ENCODE measurements at places on chromosomes 13 and 19.

DNA sequence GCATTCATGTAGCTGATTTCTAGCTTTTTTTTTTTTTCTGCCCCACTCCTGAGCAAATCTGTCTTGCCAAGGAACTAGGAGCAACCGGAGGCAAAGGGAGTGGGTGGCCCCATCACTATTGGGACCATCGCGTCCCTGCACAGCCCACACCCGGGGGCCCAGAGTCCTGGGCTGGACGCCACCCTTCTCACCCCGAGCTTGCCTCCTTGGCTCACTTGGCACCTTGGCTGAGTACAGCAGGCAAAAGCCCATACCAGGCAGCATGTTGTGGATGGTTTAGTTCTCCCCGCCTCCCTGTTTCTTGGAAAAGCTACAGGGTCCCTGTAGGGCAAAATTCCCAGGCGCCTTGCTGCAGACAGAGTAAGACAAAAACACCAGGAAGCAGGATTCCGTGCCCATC, 13.7 kb downstream of the SMIM24 start:
- no peak for DNase-seq

DNA sequence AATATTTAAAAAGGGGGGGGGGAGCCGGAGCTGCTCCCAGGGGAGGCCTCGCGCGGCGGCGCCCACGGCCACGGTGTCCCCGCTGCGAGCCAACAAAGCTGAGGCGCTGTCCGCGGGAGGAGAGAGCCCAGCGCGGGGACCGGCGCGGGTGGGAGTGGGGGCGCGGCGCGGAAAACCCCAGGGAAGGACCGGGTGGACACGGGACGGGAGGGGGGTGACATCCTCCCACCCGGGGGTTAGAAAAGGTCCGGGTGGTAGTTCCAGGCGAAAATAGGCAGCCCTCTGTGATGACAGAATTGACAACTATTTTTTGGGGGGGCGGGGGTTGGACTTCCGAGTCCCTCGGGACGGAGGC, 11.1 kb upstream of the SOX1 start:
- DNase-seq, result no peak

DNA sequence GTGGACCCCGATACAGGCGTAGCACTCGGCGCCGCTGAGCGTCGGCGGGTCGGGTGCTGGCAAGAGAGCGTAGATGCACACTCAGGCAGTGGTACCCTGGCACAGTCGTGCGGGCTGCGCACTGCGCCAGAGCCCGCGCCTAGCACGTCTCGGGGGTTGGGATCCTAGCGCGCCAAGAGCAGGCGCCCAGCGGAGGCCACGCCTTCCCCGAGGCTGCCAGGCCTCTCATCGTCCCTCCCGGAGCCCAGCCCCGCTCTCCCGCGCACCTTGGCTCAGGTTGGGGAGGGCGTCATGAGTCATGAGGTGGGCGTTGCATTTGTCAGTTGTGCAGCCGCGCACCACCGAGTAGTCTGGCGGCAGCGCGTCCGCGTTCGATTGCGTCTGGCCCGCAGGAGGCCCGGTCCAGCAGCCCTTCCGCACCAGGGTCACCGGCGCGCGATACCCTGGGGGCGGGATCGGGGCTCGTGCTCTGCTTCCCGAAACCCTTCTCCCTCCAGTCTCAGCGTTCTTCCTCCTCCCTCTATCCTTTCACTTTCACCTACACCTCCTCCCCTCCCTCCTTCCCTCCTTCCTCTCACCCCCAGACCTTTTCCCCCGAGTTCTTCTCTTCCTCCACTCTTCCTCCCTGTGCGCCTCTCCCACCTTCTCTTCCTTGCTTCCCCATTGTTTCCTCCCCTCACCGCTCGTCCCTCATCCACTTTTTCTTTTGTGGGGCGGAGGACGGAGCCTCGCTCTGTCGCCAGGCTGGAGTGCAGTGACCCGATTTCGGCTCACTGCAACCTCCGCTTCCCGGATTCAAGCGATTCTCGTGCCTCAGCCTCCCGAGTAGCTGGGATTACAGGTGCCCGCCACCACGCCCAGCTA, 3.5 kb downstream of the LYPD5 start:
- peak; percentile 40 for DNase-seq

GRCh38 chr19:7539827-7540425, 4.4 kb downstream of the PNPLA6 start:
- DNase-seq, result no peak

DNA sequence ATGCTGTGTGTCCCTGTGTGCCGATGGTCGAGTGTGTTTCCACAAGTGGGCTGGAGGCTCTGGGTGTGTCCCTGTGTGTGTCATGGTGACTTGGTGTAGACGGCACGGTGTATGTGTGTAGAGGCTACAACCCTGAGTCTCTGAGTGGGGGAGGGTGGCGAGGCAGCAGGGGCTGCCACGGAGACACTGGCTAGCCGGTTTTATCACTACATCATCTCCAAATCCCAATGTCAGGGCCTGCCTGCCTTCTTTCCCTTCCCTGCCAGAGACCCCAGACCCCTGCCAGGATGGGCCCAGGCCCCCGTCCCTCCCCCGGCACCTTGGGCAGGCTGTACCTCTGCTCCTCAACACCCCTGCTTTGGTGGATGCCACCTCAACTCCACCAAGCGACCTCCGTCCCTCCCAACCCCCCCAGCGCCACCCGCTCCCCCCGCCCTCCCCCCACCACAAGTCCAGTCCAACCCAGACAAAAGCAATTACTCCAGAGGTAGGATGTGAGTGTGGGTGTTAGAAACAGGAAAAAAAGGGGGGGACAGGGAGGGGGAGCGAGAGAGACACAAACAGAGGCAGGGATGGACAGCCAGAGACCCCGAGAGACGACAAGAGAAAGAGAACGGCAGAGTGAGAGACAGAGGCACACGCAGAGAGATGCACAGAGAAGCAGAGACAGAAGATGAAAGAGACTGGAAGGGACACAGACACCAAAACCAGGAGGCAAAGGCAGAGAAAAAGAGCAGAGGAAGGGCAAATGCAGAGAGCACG, 21.6 kb upstream of the POU2F2 start:
- DNase-seq, result no peak

- peak; percentile 92 for DNase-seq
Measured at GRCh38 chr19:5690125-5690954, at the start of gene RPL36. Gene RPL36 (plus strand): TSS chr19:5690295. CDS start chr19:5690508, 213 bp downstream.

DNA sequence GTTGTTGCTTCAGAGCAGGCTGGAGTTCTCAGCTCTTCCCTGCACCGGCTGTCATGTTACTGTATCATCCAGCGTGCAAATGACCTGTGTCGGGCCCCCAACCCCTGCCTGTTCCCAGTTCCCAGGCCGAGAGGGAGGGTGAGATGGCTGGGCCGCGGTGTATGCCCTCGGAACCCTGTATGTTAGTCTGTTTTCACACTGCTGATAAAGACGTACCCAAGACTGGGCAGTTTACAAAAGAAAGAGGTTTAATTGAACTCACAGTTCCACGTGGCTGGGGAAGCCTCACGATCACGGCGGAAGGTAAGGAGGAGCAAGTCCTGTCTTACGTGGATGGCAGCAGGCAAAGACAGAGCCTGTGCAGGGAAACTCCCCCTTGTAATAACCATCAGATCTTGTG, 10.9 kb downstream of the TMEM255B start:
- DNase-seq, result no peak

GRCh38 chr19:49056101-49056901, 1.2 kb downstream of the CGB7 start:
- peak; percentile 14 for DNase-seq

DNA sequence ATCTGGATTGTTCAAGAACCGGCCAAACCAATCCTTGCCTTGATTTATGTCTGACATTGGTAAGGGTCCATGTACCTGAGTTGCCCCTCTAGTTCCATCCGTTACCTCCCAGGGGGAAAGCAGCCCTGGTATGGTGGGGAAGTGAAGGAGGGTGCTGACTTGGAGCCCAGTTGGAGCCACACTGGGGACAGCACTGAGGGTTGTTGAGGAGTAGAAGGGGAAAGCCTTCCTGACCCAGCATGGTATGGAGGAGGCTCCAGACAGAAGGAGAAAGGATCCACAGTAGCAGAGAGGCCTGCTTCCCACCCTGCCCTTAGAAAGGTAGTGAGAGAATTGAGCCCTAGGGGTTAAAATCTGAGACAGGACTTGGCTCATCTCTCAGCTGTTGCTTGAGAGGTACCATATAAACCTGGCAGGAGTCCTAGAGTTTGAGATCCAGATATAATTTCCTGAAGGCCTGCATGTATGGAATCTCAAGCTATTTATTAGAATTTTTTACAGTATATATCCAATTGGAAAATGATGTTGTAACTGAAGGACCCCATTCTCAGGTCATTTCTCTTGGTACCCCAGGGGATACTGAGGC, 16.7 kb upstream of the FCGBP start:
- DNase-seq, result no peak

- peak; percentile 24 for DNase-seq
Measured at GRCh38 chr13:36297366-36298338, at the start of gene CCDC169. Gene CCDC169 (minus strand): TSS chr13:36297814. CDS start chr13:36297719, 95 bp downstream.

- no peak for DNase-seq
Measured at GRCh38 chr19:36152352-36153091, at the start of gene COX7A1. Gene COX7A1 (minus strand): TSS chr19:36152447. CDS start chr19:36152407, 40 bp downstream.

DNA sequence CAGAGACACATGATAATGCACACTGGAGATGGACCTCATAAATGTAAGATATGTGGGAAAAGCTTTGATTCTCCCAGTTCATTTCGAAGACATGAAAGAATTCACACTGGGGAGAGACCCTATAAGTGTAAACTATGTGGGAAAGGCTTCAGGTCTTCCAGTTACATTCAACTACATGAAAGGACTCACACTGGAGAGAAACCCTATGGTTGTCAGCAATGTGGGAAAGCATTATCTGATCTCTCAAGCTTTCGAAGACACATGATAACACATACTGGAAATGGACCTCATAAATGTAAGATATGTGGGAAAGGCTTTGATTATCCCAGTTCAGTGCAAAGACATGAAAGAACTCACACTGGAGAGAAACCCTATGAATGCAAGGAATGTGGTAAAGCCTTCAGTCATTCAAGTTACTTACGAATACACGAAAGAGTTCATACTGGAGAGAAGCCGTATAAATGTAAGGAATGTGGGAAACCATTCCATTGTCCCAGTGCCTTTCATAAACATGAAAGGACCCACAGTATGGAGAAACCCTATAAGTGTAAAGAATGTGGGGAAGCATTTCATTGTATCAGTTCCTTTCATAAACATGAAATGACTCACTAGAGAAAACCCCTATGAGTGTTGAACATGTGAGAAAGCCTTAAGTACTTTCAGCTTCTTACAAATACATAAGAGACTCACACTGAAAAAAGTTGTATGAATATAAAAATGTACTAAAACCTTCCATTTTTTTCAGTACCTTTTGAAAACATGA, 14.7 kb downstream of the ZNF441 start:
- DNase-seq, result no peak

DNA sequence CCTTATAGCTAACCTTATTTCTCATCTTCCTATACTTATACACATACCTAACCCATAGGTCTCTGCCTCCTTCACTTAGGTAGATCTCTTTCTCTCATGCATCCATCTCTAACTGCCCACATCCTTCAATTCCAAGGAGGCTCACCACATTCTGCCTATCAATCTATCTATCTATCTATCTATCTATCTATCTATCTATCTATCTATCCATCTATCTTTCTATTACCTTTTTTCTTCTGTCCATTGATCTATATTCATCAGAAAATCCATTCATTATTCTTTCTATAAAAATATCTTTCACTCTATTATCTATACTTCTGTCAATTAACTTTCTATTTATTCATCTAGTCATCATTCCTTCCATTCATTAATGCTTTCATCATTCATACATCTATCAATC, 11.1 kb upstream of the CYP2A7 start:
- DNase-seq, result no peak

- no peak for DNase-seq
Measured at GRCh38 chr13:24272452-24273161, 36.8 kb upstream of the C1QTNF9 start.

DNA sequence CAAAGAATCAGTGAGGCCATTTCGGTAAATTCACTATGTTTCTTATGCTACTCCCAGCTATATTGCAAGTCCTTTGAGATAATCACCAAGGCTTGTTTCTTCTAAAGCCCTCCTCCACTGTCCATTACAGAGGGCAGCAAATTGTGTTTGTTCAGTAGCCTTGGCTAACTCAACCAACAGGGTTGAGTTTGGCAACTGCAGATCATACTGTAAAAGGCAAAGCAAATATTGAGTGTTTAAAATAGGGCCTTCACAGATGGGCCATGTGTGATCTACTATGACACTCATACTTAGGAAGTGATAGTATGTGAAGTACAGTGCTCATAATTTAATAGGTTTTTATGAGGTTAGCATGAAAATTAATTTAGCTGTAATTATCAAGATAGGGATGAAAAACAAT, 171.3 kb downstream of the DACH1 start:
- no peak for DNase-seq

DNA sequence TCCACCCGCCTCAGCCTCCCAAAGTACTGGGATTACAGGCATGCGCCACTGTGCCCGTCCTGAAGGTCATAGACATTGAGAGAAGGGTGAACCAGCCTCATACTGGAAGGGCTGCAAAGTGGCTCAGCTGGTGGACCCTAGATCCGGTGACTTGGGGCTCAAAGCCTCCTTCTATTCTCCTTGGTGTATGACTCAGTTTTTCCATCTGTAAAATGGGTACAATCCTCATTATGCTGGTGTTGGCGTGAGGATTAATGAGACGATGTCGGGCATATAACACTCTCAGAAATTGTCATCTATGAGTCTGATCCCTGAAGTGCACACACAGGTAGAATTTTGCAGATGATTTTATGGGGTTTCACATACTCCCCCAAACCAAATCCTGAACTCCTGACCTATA, 5.8 kb upstream of the CAMSAP3 start:
- no peak for DNase-seq

GRCh38 chr19:10962863-10963262, 2.0 kb downstream of the SMARCA4 start:
- no peak for DNase-seq

DNA sequence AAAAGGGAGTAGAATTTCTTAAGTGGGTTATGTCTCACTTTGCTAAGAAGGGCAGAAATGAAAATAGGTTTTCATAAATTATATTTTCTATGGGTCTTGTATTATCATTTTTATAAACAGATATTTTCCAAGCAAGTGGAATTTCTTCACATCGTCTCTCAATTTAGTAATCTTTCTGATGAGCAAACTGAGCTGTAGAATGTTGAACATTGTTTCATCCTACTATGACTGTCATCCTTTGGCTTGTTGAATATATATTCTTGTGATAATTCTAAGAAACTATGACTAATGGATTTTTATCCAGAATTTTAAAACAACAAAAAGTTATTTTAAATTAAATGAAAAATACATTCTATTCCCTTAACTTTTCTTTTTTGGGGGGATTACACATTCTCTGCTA, 313.8 kb downstream of the ENOX1 start:
- DNase-seq, result no peak
